ENCODE measurements at places on chromosomes 1 and 21.
A peak's percentile ranks its signal among the peaks of the same experiment; 100 is the strongest.

DNA sequence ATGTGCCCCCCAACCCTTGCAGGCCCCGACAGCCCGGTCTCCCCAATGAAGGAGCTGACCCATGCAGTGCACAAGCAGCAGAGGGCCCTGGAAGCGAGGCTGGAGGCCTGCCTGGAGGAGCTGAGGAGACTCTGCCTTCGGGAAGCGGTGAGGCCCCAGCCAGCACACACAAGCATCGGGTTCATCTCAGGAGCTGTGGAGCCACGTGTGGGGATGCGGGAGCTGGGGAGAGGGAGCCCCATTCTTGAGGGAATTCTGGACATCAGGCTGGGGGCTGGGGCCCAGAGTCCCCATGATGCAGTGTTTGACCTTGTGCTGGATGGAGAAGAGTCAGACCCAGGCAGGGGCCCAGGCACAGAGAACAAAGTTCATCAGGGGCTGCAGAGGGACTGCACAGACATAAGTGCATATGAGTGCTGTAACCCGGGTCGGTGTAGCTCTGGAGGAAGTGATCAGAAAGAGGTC is 4.8 kb downstream of the INAVA start:
- DNase-seq: no peak

DNA sequence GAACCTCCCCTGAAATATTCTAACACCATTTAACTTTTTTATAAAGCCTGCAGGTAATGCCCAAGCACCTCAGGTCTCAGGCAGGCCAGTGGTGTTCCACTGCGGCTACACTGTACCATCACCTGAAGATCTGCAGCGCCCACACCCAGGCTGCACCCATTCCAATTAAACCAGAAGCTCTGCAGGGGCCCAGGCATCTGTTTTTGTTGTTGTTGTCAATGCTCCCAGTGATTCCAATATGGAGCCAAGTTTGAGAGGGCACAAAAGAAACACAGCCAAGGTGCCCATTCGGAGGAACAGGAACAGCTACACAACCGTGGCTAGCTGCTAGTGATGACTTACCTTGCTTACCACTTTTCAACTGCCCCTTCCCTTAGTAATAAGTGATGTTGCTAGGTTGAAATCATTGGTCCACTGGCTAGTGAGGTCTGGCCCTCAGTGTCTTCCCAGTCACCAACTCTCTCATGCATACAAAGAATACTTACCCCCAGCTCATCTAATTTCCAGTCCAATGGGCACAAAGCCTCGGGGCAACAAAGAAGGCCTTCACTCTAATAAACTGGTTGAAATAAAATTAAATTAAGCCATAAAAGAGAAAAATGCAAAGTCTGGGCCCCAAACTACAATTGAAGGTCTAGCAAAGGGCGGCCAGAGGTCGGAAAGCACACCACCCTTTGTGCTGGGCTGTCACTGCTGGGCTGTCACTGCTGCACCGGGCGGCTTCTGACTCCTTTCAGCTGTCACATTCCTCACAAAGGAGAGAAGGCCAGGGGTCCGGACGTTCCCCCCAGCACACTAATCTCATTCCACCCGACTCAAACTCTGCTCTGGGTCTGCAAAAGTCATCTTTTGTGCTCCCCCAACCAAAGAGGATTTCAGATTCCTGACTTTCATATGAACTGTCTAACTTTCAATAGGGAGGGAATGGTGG is 34.9 kb downstream of the SIPA1L2 start:
- no peak for DNase-seq

DNA sequence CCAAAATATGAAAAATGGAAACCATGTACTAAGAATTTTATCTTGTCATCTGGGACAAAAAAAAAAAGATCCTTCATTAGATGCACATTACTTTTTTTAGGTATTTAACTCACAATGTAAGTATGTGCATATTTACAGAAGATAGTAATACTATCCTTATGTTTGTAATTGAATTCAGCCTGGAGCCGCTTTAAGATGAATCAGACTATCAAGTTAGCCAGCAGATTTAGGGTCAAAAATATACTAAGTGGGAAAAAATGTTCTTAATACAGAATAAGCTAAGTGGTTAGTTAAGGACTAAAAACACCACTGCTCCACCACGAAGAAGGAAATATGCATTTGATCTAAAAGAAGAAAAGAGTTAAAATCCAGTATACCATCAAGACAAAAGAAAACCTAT is 49.1 kb downstream of the DSCAM start:
- DNase-seq: no peak

DNA sequence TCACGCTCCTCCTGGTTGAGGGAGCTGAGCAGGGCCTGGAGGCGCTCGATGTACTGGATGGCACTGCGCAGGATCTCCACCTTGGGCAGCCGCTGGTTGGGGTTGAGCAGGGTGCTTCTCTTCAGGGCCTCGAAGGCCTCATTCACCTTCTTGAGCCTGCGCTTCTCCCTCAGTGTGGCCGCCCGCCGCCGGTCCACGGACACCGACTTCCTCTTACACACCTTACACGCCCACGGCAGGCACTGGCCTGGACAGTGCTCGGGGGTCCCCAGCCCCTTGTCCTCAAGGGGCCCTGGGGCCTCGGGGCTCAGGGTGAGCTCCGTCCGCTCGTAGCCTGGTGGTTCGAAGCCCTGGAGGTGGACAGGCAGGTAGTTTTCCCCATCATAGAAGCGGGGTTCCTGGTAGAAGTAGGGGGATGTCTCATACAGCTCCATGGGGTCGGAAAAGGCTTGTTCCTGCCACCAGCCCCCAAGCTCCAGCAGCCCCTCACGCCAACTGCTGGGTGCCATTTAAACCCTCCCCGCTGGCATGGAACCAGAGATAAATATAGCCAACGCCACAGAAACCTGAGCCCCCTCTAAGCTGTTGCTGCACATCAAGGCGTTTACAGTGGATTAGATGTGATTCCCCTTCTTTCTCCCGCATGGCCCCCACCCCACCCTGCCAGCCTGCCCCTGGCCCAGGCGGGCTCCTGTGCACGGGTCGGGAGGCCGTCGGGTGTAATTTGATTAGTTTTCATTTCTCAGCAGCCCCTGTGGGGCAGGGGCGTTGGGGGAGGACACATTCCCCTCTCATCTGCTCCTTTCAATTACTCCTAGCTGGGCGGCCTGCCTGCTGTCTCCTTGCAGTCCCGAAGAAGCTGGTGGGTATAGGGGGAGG is at the start of gene MYOG:
MYOG (minus strand) TSS at position 485 of the 879 bp plus-strand sequence; CDS start at position 434, 51 bp downstream.
- DNase-seq: no peak

DNA sequence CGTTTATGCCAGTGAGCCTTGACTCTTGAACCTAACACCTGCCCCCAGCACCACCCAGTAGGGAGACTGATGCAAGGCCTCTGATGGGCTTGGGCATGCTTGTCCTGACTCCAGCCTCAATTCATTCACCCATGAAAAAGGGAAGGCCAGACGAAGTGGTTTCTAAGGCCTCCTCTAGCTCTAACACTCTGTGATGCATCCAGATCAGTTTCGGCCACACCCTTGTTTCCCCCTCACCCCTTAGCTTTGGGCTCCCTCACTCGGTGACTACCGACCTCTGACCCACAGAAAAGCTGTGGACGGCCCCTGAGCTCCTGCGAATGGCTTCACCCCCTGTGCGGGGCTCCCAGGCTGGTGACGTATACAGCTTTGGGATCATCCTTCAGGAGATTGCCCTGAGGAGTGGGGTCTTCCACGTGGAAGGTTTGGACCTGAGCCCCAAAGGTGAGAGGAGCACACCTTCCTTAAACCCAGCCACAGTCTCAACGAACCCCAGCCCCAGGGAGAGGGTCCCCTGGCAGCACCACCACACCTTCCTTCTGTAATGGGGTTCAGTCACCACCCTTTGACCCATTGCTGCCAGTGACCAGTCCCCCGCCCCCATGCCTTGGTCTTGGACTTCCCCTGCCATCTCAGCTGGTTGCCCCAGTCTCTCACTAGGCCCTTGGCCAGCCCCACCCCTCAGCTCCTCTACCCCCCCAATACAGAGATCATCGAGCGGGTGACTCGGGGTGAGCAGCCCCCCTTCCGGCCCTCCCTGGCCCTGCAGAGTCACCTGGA is 9.0 kb downstream of the NPR1 start:
- no peak for DNase-seq

DNA sequence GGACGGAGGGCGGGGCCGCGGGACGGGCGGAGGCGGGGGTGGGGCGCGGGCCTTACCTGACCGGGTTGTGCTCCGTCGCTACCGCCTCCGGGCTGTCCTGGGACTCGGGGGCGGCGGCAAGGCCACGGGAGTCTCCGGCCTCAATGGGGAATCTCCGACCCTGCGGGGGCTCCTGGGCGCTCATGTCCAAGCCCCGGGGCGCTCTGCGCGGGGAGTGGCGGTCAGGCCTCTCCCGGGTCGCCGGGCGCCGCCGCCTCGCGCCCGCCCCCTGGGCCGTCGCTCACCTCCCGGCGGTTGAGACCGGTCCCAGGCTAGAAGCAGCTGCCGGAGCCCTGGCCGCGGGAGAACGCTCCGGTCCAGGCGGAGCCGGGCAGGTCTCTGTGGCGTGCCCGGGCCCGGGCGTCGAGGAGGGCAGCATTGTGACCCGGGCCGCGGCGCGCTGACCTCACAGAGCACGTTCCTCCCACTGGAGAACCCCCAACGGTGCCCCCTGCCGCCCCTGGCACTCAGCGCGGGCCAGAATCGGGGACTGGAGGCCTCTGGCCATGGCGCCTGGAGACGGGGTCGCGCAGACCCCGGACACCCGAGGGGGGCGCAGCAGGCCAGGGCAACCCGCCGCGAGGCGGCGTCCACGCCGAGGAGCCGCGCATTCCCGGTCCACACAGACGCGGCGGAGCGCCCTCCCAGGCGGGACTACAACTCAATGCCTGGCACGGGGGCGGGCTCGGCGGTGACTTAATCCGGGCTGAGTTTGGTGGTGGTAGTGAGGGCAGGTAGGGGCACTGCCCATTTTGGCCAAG is 411 bp downstream of the FAM229A start:
- peak; percentile 13 for DNase-seq

DNA sequence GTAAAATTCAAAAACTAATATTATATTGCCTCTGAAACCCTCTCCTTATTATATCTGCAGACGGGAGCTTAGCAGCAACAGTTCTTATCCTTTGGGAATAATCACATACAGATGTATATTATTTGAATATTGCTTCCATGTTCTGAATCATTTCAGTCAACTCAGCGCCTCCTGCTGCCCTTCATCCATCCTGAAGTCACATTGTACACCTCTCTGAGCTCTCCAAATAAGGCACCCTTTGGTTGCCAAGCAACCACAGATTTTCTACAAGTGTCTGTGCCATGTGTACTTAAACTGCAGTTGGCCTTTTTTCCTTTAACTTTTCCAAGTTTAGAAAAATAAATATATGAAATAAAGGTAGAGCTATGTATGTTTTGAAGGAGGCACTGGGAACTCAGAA is 384.3 kb downstream of the LRRIQ3 start:
- no peak for DNase-seq

All from thoracic aorta (tissue), 2 donors.